ENCODE measurements at places on chromosomes 1 and 21.

- no peak for DNase-seq
Measured at GRCh38 chr1:192797891-192798290, 10.9 kb upstream of the RGS2 start.

DNA sequence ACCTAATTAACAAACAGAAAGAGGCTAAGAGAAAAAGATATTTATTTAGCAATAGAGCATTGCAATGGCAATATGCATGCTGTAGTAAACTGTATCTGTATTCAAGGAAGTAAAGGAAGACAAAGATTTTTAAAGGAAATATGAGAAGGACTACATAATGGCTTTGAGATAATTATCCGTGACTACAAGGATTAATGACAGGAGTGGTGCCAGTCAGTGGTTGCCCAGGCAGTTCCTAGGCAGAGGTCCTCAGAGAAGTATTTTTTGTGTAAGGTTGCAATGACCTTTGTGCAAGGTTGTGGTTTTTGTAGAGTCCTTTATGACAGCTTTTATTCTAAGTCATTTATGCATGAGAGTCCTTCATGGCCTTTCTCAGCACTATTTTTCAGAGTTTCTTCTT is 711.1 kb upstream of the CHRM3 start:
- DNase-seq = no peak

DNA sequence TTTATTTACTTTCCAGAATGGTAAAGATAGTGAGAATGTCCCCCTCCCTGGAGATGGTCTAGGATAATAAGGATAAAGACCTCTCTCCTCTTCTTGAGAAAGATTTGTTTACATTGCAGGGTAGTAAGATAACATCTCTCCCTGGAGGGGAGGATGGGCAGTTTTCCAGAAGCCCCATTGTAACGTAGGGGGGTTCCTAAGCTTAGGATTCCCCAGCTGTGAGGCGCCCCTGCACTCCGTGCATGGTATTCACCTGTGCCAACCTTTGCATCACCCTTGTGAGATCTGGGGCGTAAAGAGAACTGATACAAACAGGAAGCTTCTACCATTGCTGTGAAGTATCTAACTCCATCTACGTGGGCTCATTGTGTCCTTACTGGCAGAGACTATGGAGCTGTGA is 148.7 kb upstream of the DNAH14 start:
- no peak for DNase-seq

- no peak for DNase-seq
Measured at GRCh38 chr21:41660748-41661147, 106.1 kb downstream of the RIPK4 start.

DNA sequence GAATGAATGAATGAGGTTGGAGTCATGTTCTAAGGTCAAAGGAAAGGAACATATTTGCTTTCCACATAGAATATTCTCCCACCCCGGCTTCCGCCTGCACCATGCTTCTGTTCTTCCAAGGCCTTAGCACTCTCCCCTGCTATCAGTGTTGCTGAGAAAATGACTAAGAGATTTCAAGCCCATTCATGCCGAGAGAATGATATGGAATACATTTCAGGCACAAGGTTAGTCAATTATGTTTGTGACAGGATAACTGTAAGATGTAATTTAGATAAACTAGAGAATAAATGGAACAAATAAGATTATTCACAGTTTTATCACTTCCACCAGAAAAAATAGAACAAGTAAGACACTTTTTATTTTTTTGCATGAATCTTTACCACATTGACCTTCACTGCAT is 122.6 kb downstream of the PLD5 start:
- DNase-seq = no peak
